ENCODE measurements at places on chromosomes 13 and 19. TPM values are rescaled to one million over a fixed set of nuclear protein-coding genes. Genes with fewer than 3 reads are reported as not detected.

DNA sequence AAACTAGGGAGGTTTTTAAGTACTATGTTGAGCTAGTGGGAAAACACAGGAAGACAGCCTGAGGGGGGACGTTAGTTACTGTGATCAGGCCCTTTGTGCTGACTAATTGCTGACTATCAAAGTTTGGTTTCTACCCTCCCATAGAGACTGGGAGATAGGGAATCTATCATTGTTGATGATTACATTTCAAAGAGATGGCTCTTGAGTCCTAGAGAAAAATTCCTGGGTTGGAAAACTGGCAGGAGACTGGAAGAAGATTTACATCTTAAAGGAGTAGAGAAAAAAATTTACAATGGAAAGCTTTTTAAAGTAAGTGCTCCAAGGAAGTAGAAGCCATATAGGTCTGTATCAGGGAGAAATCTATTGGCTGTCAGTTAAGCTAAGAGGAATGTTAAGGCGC is 522.0 kb upstream of the KLHL1 start:
- DNase-seq: no peak

DNA sequence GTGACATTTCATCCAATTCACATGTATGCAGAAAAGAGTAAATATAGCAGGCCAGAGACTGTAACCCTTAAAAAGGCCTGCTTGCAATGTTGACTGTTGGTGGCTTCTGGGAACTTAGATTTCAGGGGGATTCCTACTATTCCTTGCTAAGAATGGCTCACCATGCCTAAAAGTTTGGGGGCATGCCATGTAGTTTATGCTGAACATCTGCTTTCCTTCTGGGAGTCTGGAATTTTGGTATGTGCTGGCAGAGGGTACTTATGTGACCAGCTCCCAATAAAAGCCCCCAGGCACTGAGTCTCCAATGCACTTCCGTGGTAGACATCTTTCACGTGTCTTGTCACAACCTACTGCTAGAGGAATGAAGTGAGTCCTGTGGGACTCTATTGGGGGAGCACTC is 88.4 kb upstream of the PCDH8 start:
- DNase-seq: no peak

- peak; percentile 68 for DNase-seq
Observed at GRCh38 chr19:8610041-8610935, at the start of gene ADAMTS10. Gene ADAMTS10 (minus strand): TSS chr19:8610715. CDS start chr19:8605710, 5,005 bp downstream.

GRCh38 chr13:93698016-93698613 is 471.5 kb downstream of the GPC6 start:
- no peak for DNase-seq

The RHPN2 gene
- 0.32 TPM for polyA plus RNA-seq

The LAIR1 gene
- polyA plus RNA-seq: 110 TPM

The THAP8 gene
- polyA plus RNA-seq: 8.5 TPM

The TTYH1 gene
- not detected for polyA plus RNA-seq
